ENCODE measurements at places on chromosomes 3 and 15.

GRCh38 chr3:129252748-129253147 is 3.3 kb downstream of the COPG1 start:
- DNase-seq: no peak

- DNase-seq: no peak
Observed at GRCh38 chr3:101255441-101255840, 64.9 kb downstream of the IMPG2 start.

DNA sequence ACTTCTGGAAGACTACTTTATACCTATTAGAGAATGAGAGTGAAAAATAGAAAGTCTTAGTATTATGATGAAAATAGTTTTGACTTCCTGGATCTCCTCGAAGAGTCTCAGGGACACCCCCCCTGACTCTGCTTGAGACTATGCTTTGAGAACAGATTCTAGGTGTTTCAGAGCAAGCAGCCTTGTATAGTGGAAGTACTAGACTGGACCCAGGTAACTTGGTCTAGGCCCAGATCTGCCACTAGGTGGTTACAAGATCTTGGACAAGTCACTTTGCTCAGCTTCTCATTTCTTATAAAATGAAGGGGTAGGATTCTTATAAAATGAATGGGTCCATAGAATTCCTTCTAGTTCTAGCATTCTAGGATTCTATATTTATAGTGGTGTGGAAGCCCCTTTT is 9.1 kb downstream of the ABHD5 start:
- DNase-seq: no peak

DNA sequence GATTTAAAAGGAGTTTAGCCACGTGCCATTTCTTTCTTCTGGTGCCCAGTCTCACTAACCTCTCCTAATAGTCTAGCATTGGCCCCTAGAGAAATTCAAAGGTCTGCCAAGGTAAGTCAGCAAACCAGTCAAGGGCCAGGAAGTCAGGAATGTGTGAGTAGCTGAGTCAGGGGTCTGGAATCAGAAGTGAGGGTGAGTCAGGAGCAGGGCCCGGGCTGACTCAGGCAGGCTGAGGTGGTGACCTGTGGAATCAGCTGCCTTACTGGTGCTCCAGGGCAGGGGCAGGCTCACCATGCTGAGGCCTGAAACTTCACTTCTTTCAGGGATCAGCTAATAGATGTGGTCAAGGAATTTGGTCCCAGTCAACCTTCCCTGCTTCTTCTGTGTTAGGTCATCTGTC is 105.8 kb upstream of the MYZAP start:
- no peak for DNase-seq

DNA sequence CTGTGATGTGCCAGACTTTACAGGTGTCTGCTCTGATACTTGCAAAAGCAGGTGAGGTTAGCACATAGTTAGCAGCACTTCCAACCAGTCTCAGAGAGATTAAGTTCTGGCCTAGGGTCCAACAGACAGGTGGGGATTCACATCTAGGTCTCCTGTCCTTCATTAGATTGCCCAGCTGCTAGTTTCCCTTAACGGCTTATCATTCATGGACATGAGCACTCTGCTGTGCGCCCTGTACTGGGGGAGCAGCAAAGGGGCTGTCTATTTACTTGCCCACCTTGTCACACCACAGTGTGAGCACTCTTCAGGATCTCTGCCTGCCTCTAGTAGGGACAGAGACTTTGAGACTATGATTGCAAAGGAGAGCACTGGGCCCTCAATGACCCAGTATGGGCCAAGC is 8.7 kb downstream of the SPSB4 start:
- DNase-seq: no peak

GRCh38 chr3:140499114-140499757 is 178.6 kb upstream of the TRIM42 start:
- DNase-seq: no peak

DNA sequence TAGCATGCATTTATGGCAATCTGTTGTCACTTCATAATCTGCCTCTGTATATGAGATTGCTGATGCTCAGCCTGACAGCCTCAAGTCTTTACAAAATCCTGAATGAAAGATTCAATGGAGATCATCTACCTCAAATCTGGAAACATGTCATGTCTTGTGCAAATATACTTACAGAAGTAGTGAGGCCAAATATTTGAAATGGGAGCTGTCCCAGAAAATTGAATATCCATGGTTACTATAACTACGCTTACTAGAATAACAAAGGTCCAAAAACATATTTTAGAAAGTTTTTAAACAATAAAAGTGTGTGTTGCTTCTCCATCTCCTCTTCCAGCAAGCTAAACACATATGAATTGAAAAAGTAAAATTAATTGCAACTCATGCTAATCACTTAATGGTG is 133.2 kb upstream of the DPH6 start:
- DNase-seq: no peak

DNA sequence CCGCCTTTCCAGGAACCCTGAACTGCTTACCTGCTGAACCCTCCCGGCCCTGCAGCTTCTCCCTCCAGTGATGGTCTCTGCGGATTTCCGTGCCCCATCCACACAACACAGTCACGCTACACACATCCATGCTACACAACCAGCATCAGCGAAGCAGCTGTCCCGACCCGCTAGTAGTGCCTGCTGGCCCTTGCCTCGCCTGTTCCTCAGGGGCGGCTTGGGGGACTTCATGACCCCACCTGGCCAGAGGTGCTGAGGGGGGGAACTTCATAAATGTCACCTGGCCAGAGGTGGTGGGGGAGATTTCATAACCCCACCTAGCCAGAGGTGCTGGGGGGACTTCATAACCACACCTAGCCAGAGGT is 530 bp upstream of the TUBGCP5 start:
- no peak for DNase-seq

- DNase-seq: no peak
Observed at GRCh38 chr3:63762934-63763550, 56.1 kb upstream of the C3orf49 start.

GRCh38 chr3:156259896-156260295 is 139.5 kb downstream of the KCNAB1 start:
- DNase-seq: no peak

GRCh38 chr3:129123314-129124060 is 1.9 kb upstream of the RAB43 start:
- no peak for DNase-seq

DNA sequence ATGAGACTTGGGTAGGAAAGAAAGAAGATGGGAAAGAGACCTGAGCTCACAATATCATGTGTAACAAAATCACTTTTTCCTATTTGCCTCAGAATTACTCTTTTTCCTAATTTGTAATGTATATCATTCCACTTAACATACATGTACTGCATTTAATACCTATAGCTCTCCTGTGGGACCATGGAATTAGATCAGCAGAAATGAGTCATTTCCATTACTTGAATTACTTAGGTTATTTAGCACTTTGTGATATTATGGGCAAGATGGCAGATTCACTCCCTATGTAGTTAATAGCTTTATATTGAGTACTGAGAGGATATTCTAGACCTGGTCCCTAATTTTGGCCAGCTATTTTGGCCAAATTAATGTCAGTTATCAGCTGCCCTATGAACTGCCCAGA is 70.5 kb downstream of the ZNF609 start:
- DNase-seq: no peak

GRCh38 chr3:17623464-17623863 is 119.0 kb downstream of the TBC1D5 start:
- DNase-seq: peak; percentile 27

- DNase-seq: peak; percentile 14
Observed at GRCh38 chr3:149547954-149548668, 73.6 kb downstream of the TM4SF4 start.

DNA sequence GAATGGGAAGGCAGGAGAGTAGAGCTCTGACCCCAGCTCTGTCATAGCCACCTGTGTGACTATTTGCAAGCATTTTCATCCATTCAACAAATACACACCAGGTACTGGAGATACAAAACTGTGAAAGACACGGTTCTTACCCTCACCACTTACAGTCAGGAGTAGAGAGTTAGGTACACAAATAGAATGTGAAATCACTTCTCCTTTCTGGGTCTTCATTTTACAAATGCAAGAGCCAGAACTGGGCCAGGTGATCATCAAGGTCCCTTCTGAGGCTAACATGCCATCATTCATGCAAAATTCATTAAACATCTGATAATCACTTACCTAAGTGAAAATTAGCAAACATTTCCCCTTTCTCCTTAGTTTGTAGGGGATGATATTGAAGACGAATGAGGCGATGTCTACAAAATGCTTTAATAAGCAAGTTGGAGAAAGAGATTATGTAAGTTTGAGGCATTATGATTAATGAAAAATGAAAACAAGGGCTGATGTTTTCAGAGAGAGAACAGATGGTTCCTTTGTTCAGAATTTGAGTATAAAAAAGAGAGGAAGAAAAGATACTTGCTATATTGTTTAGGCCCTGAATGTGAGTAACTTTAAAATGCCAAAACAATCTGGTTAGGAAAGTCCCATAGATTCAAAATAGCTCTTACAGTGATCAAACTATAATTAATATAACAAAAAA is 88.6 kb downstream of the LPP start:
- DNase-seq: no peak

GRCh38 chr15:101560722-101561583 is 71.4 kb upstream of the PCSK6 start:
- no peak for DNase-seq

DNA sequence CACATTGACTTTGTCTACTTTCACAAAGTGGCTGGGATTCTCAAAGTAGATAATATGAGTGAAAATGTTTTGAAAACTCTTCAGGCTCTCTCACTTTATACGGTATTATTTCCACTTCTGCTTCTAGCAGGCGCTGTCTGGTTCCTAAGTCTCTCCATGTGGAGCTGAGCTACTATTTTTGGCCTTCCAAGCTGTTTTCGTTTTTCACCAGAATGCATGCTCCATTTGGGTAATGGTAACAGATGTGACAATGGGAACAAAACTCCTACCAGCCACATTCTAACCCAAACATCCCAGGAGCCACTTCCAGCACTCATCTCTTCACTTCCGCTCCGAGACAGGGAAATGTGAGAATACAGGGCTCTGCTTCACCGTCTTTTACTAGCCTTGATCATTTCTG is 586.7 kb downstream of the NTRK3 start:
- no peak for DNase-seq

DNA sequence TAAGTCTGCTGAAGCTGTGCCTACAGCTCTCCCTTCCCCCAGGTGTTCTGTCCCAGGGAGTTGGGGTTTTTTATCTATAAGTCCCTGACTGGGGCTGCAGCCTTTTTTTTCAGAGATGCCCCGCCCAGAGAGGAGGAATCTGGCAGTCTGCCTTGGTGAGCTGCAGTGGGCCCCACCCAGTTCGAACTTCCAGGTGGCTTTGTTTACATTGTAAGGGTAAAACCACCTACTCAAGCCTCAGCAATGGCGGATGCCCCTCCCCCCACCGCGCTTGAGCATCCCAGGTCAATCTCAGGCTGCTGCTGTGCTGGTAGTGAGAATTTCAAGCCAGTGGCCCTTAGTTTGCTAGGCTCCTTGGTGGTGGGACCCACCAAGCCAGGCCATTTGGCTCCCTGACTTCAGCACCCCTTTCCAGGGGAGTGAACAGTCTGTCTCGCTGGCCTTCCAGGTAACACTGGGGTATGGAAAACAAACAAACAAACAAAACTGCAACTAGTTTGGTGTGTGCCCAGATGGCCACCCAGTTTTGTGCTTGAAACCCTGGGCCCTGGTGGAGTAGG is 189.4 kb downstream of the MFSD1 start:
- no peak for DNase-seq
